ENCODE measurements at places on chromosomes 2 and 18.

DNA sequence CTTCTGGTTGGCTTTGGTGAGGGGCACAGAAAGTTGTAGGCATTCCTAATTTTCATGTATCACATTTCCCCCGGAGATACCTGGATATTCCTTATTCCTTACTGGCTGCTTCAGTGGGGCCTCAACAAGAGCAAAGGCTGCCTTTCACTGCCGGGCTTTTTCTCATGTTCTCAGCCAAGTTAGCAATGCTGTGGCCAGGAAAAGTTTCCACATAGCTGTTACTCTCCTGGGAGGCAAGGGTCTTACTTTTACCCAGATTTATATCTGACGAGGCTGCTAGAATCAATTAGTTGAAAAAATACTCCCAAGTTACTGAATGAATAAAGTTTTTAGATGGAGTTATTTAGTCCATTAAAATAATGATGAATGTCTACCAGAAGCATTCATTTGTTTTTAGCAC is 230.5 kb downstream of the ZNF407 start:
- DNase-seq = no peak

GRCh38 chr18:61992923-61993322 is 100.1 kb upstream of the RNF152 start:
- no peak for DNase-seq

- no peak for DNase-seq
Measured at GRCh38 chr2:233746475-233747282, 13.4 kb upstream of the UGT1A1 start.

GRCh38 chr18:31491586-31491985 is 6.4 kb upstream of the DSG2 start:
- DNase-seq = no peak

GRCh38 chr2:30608643-30609042 is 161.6 kb downstream of the LCLAT1 start:
- DNase-seq = no peak

DNA sequence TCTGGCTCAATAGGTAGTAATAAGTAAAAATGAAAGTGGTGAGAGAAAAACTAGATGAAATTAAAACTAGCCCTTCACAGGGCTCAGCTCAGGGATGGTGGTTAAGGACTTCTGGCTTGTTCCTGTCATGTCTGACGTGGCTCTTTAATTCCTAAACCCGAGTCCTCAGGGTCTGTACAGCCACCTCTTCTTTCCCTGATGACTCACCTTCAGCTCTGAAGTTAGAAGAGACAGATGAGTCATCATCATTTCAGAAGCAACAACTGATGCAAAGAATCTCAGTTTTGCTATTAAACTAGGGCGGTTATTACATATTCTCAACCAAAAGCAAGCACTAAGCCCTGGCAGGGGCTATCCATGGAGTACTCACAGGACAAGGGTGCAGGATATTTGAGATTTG is 24.0 kb upstream of the ITGB6 start:
- DNase-seq = no peak

DNA sequence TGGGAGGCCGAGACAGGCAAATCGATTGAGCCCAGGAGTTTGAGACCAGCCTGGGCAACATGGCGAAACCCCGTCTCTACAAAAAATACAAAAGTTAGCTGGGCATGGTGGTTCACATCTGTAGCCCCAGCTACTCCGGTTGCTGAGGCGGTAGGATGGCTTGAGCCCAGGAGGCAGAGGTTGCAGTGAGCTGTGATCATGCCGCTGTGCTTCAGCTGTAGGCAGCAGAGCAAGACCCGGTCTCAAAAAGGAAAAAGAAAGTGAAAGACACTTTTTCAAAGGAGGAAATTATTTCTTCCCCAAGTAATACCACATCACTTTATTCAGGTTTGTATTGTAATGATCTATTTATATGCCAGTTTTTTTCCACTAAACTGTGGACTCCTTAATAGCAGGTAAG is 35.7 kb upstream of the TAF4B start:
- no peak for DNase-seq

GRCh38 chr2:21379140-21379539 is 255.4 kb downstream of the TDRD15 start:
- DNase-seq = no peak

DNA sequence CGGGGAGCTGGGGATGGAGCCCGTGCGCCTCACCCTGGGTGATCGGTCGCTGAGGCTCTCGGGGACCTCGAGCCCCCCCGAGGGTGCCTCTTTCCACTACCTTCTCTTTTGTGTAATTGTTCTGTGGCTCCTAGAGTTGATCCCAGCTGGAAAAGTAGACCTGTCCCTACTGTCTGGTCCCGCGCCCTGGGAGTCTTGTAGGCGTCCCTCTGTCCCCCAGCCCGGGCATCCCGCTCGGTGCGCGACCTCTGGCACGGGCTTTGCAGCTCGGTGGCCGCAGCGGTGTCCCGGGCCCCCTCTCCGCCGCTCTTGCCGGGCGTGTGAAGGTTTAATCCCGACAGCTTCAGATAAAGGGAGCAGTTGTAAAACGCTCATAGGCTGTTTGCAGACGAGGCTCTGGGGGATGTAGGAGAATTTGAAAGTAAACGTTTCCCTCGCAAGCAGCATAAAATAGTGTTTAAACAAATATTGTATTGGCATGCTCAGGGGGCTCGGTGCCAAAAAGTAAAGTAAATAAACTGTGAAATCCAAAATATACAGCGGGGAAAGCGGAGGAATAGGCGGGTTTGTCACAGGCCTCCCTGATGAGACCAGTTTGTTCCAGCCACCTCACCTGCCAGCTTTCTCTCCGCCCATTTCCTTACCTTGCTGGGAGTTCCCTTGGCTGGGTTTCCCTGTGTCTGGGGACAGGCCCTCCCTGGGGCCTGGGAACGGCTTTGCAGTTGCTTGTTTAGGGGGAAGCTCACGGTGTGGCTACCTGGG is 1.9 kb downstream of the GLI2 start:
- DNase-seq = no peak

DNA sequence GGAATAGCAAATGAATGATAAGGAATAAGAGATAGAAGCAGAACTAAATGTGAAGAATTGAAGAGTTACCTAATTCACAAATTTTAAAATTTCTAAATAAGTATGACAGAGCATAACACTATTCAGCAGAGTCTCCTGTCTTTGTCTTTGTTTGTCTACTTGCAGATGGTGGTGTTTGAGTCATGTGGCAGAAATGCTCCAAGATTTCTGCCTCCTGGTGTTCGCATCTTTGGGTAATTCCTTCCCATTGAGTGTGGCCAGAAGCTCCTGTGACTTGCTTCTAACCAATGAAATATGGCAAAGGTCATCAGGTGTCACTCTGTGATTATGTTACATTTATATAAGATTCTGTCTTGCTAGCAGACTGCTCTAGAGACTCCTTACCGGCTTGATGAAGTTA is 45.6 kb upstream of the GALNT3 start:
- no peak for DNase-seq

GRCh38 chr18:35635170-35635569 is 53.6 kb downstream of the GALNT1 start:
- no peak for DNase-seq

DNA sequence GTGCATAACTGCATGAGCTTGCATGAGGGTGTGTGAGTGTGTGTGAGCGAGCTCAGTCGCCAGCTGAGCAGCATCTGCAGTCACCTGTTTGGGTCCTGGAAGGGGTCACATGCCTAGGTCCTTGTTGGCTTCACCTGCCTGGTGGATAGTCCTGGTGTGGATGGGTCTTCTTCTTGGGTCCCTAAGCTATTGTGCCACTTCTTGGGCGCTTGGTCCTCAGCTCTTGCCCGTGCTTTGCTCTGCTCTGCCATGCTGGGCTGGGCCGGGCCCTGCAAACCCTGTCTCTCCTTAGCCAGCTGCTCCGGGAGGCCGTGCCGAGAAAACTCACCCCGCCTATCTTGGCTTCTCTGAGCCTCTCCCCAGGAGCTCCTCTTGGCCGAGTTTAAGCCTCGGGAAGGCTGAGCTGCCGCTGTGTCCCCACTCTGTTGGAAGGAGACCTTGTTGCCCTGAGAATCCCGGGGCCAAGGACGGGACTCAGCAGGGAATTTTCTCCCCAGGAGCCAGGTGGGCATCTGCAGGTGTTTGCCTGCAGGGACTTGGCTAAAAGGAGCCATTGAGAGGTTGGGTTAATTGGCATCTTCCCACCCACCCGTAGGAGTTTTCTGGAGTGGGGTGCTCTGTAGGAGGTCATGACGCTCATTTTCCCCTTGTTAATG is 300.8 kb downstream of the NDUFA10 start:
- no peak for DNase-seq

GRCh38 chr2:10524341-10524740 is 76.2 kb upstream of the ODC1 start:
- DNase-seq = no peak

DNA sequence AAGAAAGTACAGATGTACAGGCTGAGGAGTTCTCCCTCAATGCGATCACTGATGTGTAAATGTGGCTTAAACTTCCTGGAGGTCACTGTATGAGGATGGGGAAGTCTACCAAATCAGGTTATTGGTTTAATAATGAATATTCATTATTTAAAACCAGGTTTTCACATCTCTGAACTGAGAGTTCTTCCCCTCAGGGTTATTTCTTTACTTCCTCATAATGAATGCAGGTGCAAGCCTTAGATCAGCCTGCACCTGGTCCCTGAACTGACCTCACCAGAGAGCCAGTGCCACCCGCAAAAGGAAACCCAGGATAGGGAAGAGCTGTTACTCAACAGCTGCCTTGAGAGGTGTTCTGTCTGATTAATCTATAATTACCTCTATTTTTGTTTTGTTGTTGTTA is 369.0 kb downstream of the EPHA4 start:
- DNase-seq = no peak

DNA sequence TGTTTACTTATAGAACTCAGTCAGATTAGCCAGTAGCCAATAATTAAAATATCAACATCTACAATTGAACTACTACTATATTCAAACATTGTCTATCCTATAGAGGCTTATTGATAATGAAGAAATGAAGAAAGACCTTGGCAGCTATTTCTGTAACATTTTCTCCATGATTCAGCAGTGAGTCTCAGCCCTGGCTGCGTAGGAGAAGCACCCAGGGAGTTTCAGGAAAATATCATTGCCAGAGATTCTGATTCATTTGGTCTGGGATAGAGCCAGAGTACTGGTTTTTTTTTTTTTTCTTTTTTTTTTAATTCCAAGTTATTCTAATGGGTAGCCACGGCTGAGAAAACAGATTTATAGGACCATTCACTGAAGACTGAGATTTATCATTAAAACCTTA is 404.8 kb downstream of the TXNL1 start:
- DNase-seq = no peak

DNA sequence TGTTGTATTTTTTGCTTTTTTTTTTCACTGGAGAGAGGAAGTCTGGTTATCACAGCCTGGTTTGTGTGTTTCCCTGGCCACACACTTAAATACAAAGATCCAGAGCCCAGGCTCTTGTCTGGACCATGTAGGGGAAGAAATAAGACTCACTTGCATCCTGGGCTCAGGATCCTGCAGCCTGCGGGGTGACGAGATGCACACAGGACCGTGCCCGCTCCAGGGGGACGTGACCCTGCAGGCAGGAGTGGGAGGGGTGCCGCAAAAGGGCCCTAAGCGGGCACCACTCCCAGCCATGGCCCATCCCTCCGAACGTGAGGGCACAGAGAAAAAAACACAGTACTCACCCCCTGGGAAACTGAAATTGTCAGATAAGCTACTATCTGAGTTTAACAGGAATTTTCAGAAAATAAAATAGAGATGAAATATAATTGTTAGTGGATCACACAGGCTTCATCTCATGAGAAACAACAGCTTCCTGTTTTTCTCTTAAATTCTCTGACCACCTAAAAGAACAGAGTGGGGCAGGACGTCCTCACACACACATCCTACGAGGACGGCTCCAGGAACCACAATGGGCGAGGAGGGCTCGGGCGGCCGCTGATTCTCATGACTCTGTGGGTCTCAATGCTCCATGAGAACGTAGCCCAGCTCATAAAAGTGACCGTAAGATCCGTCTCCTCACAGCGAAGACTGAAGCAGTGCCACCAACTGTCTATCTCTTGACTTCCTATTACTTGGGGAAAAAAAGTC is 142.6 kb upstream of the ALKAL2 start:
- no peak for DNase-seq

DNA sequence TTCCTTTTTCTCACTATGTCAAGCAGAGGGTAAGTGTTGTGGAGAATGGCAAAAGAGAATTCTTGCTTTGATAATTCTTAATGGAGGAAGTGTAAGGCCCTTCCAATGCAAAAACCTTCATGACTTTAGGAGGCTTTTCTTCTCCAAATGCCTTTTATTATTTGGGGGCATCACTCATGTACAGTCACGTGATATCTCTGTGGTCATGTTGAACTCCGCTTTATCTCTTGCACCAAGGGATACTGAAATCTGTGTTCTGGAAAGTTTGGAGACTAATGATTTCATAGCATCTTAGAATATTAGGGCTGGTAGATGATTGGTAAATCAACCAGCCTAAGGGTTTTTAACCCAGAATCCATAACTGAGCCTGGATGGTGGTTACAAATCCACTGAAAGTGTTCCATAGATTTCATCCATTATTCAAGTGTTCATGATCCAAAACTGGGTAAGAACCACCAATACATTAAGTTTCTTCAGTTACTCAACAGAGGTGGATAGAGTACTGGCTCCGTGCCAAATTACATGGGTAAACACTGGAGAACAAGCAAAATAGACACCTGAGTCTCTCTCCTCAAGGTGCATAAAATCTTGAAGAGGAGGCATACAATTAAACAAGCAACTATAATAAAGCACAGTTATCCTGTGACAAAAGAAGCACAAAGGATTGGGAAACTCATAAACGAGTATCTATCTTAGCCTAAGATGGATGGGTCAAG is 169.6 kb upstream of the EPHA4 start:
- no peak for DNase-seq

- no peak for DNase-seq
Measured at GRCh38 chr2:439556-440402, 151.9 kb upstream of the ALKAL2 start.

DNA sequence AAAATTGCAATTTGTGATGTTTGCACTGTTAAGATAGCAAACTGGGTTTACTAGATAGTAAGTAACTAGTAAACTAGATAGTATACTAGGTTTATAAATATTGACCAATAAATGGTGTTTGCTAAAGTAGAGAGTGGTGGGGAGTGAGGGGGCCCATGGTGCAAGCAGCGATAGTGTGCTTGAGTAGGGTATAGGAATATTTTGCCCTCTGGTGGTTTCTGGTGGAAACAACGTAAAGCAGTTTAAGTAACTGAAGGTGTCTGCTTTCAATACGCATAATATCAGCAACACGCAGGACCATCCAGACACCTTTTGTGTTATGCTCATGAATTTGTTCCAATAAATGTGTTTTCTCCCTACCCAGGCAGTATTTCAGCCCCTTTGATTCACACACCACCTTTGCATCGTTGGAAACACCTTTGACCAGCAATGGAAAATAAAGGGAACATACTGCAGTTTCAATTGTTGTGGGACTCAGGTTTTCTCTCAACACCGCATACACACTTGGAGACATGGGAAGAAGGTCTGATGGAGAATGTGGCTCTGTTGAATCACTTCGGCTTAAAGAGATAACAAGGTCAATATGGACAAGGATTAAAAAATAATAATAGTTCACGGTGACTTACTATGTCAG is 16.7 kb upstream of the STAT1 start:
- no peak for DNase-seq

GRCh38 chr2:212727751-212728150 is 189.1 kb upstream of the ERBB4 start:
- DNase-seq = no peak

GRCh38 chr18:11653521-11653920 is 35.5 kb upstream of the GNAL start:
- DNase-seq = no peak

- no peak for DNase-seq
Measured at GRCh38 chr2:217434180-217434975, 568.4 kb downstream of the TNS1 start.

GRCh38 chr2:96859681-96860064 is 1.9 kb upstream of the ANKRD39 start:
- no peak for DNase-seq
